ENCODE measurements at places on chromosomes 7 and 10.

DNA sequence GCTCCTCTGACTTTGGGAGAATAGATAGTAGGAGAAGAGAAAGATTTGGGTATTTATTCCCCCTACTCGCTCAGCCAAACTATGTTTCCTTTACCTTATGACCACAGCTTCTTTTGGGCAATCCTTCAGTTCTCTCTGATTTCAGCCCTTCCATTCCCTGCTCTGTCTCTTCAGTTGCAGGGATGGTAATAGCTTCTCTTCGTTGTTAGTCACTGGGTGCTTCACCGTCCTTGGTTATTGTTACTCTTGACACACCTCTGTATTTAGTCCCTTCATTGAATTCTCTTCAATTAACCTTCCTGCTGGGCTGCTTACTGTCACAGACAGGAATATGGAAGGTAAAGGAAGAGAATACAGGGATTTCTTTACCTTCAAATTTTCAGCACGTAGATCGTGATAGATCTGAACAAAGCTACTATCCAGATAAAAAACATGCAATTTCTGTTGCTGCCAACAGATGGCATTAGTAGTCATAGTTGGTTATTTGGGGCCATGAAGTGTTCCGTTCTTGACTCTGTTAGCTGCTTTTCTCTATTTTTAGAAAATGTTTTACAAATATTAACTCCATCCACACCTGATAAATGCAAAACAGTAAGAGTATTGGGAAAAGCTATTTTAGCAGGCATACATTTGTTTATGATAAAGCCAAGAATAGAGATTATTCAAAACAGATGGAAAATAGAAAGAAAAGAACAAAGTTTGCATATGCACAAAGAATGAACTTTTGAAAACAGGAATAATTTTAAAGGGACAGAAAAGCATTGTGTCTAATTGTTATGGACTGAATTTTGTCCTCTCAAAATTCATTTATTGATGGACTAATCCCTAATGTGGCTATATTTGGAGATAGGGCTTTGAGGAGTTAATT is 14.0 kb upstream of the PTTG1IP2 start:
- peak; percentile 66 for DNase-seq

DNA sequence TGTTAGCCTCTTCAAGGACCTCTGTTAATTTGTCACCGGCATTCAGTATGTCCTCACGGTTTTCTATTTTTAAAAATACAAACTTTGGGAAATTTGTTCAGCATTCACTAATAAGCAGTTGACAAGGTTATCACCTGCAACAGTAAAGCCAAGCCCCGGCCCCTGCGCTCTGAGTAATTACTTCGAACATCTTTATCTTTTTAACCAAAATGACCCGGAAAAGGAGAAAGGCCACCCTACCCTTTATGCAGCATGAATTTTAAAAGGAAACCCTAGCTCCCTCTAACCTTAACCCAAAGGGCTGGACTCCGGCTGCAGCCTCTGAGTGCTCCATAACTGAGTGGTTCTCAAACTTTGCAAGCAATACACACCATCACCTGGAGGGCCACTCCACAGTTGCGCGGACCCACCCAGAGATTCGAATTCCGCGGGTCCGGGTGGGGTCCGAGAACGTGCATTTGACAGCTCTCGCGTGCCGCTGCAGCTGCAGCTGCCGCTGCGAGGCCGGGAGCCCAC is 940 bp downstream of the NSMCE4A start:
- DNase-seq: no peak

- DNase-seq: no peak
Observed at GRCh38 chr7:80768756-80769155, 130.3 kb downstream of the CD36 start.

DNA sequence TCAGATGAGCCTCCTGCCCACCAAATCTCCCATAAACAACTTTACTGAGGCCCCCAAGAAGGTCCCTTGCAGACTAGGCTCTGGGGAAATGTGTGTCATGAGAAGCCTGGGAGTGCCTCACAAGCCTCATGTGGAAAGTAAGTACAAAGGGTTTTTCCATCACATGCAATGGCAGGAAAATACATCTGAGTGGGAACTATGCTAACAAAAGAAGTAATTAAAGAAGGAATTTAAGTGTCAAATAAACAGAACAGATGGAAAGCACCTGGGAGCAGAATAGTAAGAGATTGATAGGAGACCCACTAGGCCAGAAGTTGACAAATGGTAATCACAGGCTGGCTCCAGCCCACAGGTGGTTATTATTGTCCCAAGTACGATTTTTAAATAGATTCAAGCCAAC is 20.5 kb downstream of the GSAP start:
- peak; percentile 23 for DNase-seq

DNA sequence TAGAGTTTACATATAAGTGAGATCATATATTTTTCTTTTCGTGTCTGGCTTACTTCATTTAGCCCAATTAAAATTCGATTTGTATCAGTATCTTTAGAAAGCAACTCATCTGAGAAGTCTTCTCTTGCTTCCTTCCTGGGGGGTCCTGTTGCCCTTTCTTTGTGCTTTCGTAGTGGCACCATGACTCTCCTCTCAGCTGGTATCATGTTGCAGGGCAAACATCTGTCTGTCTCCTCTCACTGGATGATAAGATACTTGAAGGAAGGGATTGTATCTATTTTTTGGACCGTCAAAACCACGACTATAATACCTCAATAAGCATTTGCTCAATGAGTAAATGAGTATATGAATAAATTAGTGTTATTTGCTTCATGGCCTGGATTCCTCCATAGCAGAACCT is 382.5 kb upstream of the SORCS1 start:
- DNase-seq: no peak

DNA sequence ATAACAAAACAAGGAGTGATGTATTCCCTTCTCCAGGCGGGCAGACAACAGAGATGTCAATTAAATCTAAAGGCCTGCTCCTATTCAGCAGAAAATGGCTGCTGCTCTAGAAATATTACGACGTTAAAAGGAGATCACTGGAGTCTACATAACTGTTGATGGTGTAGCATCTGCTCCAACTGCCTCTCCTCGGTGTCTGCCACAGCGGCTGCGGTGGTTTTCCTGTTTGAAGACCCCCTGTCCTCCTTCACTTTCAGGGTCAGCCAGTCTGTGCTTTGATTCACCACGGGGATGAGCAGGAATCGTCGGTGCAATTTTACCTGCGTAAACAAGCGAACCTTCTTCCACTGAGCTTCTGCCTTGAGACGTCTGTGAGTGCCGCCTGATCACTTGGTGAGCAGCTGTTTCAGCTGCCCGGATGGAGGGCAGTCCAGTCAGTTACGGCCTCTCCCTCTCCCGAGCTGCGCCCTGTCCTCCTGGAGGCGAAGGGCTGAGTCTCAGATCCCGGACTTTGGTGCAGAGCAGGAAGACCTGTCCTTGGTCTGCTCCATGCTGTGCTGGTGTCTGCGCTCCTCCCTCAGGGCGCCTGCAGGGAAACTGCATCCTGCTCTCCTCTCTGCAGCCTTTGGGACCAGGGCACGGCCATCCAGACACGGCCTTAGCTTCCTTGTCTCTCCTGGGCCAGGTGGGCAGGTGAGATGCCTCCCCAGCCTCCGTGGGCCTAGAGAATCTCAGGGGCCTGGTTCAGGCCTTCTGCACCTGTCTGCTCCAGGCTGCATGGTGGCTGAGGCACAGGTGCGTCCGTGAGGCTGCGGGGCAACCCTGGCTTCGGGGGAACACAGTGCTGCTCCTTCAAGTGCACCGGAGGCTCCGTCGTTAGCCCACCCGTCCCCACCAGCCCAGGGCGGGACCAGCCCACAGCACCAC is 326.6 kb downstream of the ADARB2 start:
- DNase-seq: no peak

- DNase-seq: no peak
Observed at GRCh38 chr10:75176736-75177135, 33.9 kb upstream of the VDAC2 start.

DNA sequence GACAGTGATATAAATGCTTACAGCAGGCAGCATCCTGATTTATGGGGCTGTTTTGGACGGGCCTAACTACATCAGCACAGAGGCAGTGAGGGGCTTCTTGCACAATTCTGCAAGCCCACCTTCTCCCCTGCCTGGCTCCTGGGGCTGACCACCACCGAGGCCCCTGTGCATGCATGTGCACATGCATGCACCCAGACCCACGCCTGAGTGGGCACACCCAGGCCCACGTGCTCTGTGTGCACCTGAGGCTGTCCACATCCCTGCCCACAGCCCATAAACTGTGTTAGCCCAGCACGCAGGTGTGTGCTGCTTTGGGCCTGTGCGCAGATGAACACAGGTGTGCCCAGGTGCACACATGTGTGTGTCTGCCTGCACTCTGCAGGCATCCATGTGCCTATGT is 40.0 kb downstream of the ZMIZ1 start:
- DNase-seq: no peak
